ENCODE measurements at places on chromosomes 13 and 19.
A peak's percentile ranks its signal among the peaks of the same experiment; 100 is the strongest.

- peaks cover 4% of the 10 kb centered on the region for H3K36me3 ChIP-seq
- no peaks in the 10 kb centered on the region for H3K27me3 ChIP-seq
- no peak overlapping the region for H3K4me3 ChIP-seq
Observed at GRCh38 chr13:99275093-99275469, 16.9 kb upstream of the GPR18 start.

- H3K36me3 ChIP-seq: no peaks in the 10 kb centered on the region
- H3K4me3 ChIP-seq: peak overlapping the region; percentile 93
- no peak for DNase-seq
- H3K27me3 ChIP-seq: no peaks in the 10 kb centered on the region
Observed at GRCh38 chr13:78657699-78658629, 991 bp downstream of the OBI1 start.

- peaks cover 30% of the 10 kb centered on the region for H3K36me3 ChIP-seq
- H3K27ac ChIP-seq: no peak overlapping the region
- H3K4me3 ChIP-seq: no peak overlapping the region
- no peaks in the 10 kb centered on the region for H3K27me3 ChIP-seq
- H3K4me1 ChIP-seq: no peaks in the 10 kb centered on the region
Observed at GRCh38 chr19:21841488-21842097, 5.6 kb upstream of the ZNF43 start.

- H3K4me1 ChIP-seq: no peaks in the 10 kb centered on the region
- peak; percentile 89 for DNase-seq
- no peaks in the 10 kb centered on the region for H3K27me3 ChIP-seq
- H3K27ac ChIP-seq: peak overlapping the region; percentile 98
- no peaks in the 10 kb centered on the region for H3K36me3 ChIP-seq
- H3K4me3 ChIP-seq: peak overlapping the region; percentile 95
Observed at GRCh38 chr19:13154911-13155471, 4.8 kb downstream of the IER2 start.

GRCh38 chr13:109906976-109907375 lies 120.6 kb upstream of the IRS2 start:
- H3K36me3 ChIP-seq: no peaks in the 10 kb centered on the region
- H3K4me1 ChIP-seq: no peaks in the 10 kb centered on the region
- H3K27me3 ChIP-seq: no peaks in the 10 kb centered on the region
- no peak overlapping the region for H3K4me3 ChIP-seq

DNA sequence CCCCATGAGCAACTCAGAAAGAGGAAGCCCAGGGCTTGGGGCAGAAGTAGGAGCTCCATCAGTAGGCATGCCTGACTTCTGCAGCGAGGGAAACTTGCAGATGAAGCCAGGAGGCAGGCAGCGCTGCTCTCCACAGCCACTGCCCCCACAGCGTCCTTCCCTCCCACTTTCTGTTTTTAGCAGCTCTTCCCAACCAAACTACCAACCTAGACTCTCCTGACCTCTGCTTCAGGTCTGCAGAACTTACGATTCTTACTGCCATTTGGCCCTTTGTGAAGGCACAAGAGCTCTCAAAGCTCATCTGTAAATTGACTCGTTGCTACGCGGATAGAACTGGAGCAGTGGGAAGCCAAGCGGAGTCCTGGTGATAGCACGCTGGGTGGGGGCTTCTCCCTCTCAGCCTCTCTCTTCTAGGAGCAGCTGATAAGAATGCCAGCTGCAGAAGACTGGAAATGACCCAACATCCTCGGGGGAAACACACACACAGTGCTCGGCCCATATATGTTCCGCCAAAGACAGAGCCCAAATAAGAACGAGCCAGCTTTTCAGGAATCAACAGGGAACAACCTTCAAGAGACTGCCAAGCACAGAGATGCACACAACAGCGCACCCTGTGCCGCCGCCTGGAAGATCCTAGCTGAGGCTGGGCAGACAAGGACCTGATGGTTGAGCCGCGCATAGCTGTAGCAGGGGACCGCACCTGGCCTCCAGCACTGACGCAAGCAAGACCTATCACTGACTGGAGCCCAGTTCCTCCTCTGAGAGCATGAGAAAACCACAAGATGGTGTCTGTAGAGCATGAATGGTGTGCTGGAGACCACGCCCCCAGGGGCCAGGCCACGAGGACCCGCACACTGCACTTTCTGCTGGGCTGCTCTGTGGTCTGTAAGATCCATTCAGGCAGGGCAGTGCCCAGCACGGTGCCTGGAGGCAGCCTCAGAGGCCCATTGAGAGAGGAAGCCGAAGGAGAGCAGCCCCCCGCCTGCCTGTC lies 15.9 kb upstream of the SLC35E1 start:
- DNase-seq: peak; percentile 21
- no peak overlapping the region for H3K27ac ChIP-seq
- H3K4me3 ChIP-seq: no peak overlapping the region
- H3K36me3 ChIP-seq: no peaks in the 10 kb centered on the region
- H3K4me1 ChIP-seq: peaks cover 59% of the 10 kb centered on the region

DNA sequence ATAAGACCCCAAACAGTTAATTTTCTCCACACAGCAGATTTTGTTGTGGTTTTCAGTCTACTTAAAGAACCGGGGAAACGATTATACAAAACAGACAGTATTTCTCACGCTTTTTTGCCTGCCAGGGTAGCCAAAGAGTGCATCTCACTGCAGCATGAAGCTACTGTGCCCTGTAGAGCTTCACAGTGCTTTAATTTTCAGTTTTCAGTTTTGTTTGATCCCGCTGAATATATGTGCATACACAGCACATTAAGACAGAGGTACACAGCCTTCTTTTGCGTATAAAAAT lies 215.0 kb downstream of the TEX29 start:
- peaks cover 70% of the 10 kb centered on the region for H3K27me3 ChIP-seq
- H3K27ac ChIP-seq: no peak overlapping the region
- H3K4me3 ChIP-seq: no peak overlapping the region
- H3K4me1 ChIP-seq: no peaks in the 10 kb centered on the region

DNA sequence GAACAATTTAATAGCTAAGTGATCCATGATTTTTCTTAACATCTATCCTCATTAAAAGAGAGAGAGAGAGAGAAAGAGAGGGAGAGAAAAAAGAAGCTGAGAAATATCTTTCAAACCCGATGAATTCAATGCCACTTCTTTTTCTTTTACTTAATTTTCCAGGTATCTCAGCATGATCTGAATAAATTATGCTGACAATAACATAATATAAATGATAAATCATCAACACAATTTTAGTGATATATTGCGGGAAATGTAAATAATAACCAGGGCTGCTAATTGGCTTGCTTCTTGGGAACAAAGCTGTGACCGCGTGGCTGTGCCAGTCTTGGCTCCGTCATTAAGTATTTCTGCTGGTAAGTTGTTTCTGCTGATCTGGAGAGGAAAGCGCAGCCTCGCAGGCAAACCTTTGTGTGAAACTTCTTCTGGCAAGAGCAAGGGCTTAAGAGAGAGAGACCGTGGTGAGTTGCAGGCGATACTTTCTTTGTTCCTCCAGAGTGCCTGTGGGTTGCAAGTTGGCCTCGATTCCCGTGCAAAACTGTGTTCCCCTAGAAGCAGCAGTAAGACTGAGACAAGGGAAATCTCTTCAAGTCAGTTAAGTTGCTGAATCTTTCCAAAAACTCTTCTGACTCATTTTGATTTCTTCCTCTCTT lies 489.1 kb upstream of the TSHZ3 start:
- no peaks in the 10 kb centered on the region for H3K36me3 ChIP-seq
- peak; percentile 71 for DNase-seq
- H3K27me3 ChIP-seq: no peaks in the 10 kb centered on the region
- H3K27ac ChIP-seq: no peak overlapping the region
- H3K4me1 ChIP-seq: peaks cover 27% of the 10 kb centered on the region

- no peak for DNase-seq
- no peaks in the 10 kb centered on the region for H3K4me1 ChIP-seq
- no peak overlapping the region for H3K27ac ChIP-seq
- H3K27me3 ChIP-seq: no peaks in the 10 kb centered on the region
Observed at GRCh38 chr19:52691737-52692136, 43.1 kb downstream of the ZNF611 start.

GRCh38 chr19:39590265-39590664 lies 12.1 kb upstream of the LGALS13 start:
- no peak overlapping the region for H3K27ac ChIP-seq
- H3K27me3 ChIP-seq: no peaks in the 10 kb centered on the region
- no peaks in the 10 kb centered on the region for H3K36me3 ChIP-seq
- H3K4me3 ChIP-seq: no peak overlapping the region
- no peaks in the 10 kb centered on the region for H3K4me1 ChIP-seq

DNA sequence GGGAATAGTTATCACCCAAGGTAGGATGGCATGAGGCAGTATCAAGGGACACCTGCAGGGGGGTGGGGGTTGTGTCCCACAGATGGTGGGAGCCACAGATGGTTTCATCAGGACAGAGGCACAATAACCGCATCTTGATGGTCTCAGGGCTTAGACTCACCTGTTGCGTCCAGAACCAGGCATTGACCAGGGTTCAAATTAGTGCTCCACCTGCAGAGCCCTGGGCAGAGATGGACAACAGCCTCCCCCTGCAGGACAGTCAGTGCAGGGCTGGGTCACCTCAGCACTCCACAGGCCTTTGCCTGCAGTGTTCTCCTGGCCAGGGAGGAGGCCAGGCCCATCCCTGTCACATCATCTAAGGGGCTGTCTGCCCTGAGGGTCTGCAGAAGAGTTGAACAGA lies 14.5 kb upstream of the CEACAM1 start:
- H3K36me3 ChIP-seq: no peaks in the 10 kb centered on the region
- H3K4me1 ChIP-seq: no peaks in the 10 kb centered on the region
- H3K27ac ChIP-seq: no peak overlapping the region
- no peak for DNase-seq
- H3K4me3 ChIP-seq: no peak overlapping the region

DNA sequence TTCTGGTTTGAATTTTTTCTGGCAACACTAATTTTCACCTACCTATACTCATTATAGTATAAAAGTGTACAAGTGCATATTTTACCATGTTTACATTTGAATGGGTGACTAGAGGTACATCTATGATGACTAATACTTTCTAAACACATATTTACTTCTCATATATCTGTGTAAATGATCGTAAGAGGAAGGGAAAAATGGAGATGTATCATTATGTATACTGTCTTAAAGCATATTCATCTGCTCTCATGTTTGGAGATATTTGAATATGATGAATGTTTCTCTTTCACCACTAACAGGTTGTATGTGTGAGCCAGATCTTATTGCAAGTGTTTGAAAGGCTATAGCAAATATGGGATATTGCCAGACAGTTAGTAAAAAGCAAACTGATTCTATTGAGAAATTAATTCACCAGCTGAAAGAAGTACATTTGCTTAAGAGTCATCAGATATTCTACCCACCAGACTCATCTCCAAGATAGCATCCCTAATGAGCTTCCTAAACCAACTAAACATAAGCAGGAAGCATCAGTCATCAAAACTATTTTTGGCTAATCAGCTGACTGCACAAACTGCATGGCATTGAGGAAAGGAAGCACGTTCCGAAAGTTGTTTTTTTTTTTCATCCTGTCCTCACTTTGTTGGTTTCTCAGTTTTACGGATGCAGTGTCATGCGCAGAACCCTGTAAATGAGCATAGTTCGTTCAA lies 738.2 kb downstream of the GPC5 start:
- DNase-seq: peak; percentile 30
- no peaks in the 10 kb centered on the region for H3K36me3 ChIP-seq
- H3K27me3 ChIP-seq: no peaks in the 10 kb centered on the region
- no peak overlapping the region for H3K4me3 ChIP-seq
- H3K4me1 ChIP-seq: no peaks in the 10 kb centered on the region
- H3K27ac ChIP-seq: no peak overlapping the region

DNA sequence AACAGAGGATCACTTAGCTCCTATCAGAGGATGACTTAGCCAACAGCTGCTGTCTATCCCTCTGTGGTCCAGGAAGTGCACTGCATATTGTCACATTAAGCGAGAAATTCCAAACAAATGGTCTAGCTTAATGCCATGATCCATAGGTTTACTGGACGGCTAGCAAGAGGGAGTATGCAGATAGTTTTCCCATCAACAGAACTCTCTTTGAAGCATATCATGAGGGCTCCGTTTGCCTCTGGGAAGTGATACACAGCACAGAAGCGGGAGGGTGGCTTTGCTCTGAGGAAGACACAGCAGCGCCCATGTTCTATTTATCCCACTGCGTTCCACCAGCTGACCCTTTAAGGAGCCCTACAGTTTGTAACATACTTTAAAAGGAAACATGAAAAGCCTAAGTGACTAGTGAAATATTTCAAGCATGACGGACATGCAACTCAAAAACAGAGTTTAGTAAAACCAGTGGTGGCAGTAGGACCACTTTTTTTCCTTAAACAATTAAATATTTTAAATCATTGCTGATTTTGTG lies 52.7 kb downstream of the COL4A1 start:
- no peaks in the 10 kb centered on the region for H3K36me3 ChIP-seq
- peak overlapping the region; percentile 68 for H3K27ac ChIP-seq
- H3K4me1 ChIP-seq: peaks cover 13% of the 10 kb centered on the region
- no peaks in the 10 kb centered on the region for H3K27me3 ChIP-seq
- H3K4me3 ChIP-seq: no peak overlapping the region

DNA sequence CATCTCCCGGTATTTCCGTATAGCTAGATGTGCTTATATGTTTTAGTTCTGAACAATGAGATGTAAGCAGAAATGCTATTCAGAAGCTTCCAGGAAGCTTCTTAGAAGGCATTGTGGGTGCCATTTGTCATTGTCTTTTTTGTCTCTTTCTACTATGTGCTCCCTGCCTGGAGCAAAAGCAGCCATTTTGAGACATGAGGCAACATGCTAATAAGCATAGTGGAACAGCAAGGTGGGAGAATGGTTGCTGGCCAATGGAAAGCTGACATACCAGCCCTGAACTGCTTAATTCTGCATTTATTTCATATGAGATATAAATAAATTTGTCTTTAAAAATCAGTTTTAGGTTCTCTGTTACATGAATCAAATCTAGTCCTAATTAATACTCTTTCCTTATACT lies 299.7 kb downstream of the LMO7 start:
- H3K4me1 ChIP-seq: peaks cover 2% of the 10 kb centered on the region
- H3K27ac ChIP-seq: no peak overlapping the region
- no peak overlapping the region for H3K4me3 ChIP-seq
- no peak for DNase-seq
- H3K36me3 ChIP-seq: no peaks in the 10 kb centered on the region
- no peaks in the 10 kb centered on the region for H3K27me3 ChIP-seq

- H3K4me3 ChIP-seq: no peak overlapping the region
- DNase-seq: no peak
- H3K36me3 ChIP-seq: no peaks in the 10 kb centered on the region
- H3K4me1 ChIP-seq: peaks cover 11% of the 10 kb centered on the region
- H3K27ac ChIP-seq: no peak overlapping the region
Observed at GRCh38 chr13:100789968-100790367, 115.4 kb upstream of the TMTC4 start.

- H3K4me1 ChIP-seq: peaks cover 4% of the 10 kb centered on the region
- no peaks in the 10 kb centered on the region for H3K27me3 ChIP-seq
- no peak overlapping the region for H3K27ac ChIP-seq
- no peak overlapping the region for H3K4me3 ChIP-seq
- peaks cover 21% of the 10 kb centered on the region for H3K36me3 ChIP-seq
Observed at GRCh38 chr19:10670876-10671804, 17.0 kb downstream of the ILF3 start.

GRCh38 chr13:100040196-100040595 lies 48.7 kb upstream of the PCCA start:
- no peak overlapping the region for H3K27ac ChIP-seq
- H3K27me3 ChIP-seq: no peaks in the 10 kb centered on the region
- H3K4me3 ChIP-seq: no peak overlapping the region
- no peaks in the 10 kb centered on the region for H3K4me1 ChIP-seq
- H3K36me3 ChIP-seq: no peaks in the 10 kb centered on the region

- no peak overlapping the region for H3K4me3 ChIP-seq
- no peak for DNase-seq
- peaks cover 8% of the 10 kb centered on the region for H3K36me3 ChIP-seq
- peaks cover 4% of the 10 kb centered on the region for H3K4me1 ChIP-seq
Observed at GRCh38 chr19:56218961-56219360, 16.9 kb downstream of the ZSCAN5C start.

- H3K4me1 ChIP-seq: no peaks in the 10 kb centered on the region
- peaks cover 98% of the 10 kb centered on the region for H3K27me3 ChIP-seq
- no peaks in the 10 kb centered on the region for H3K36me3 ChIP-seq
- no peak for DNase-seq
Observed at GRCh38 chr13:94703271-94703670, 9.1 kb downstream of the SOX21 start.

Data from lung (tissue), 17 donors.